ENCODE measurements at places on chromosomes 2 and 18.

DNA sequence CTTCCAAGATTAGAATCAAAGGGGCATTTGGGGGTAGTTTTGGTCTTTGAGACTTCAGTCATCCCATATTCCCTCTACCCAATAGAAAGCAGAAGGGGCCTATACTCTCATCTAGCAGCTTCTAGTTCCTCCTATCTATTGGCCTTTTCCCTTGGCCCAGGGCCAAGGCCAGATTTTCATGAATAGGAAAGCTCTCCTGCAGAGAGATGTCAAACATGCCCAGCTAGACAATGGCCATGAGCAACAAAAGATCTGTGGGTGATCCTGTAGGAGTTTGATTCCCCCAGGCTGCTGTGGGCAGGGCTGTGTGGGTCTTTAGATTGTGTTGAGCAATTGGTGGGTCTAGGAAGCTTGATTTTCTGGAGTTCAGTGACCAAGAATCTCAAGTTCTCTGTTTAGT lies 2.9 kb upstream of the ADCYAP1 start:
- H3K27ac ChIP-seq = no peak overlapping the region
- H3K27me3 ChIP-seq = peaks cover 7% of the 10 kb centered on the region
- no peak for DNase-seq

GRCh38 chr2:120204022-120204405 lies 19.2 kb downstream of the TMEM185B start:
- H3K27me3 ChIP-seq = no peaks in the 10 kb centered on the region
- no peaks in the 10 kb centered on the region for H3K36me3 ChIP-seq
- H3K4me1 ChIP-seq = no peaks in the 10 kb centered on the region
- DNase-seq = no peak
- no peak overlapping the region for H3K27ac ChIP-seq

DNA sequence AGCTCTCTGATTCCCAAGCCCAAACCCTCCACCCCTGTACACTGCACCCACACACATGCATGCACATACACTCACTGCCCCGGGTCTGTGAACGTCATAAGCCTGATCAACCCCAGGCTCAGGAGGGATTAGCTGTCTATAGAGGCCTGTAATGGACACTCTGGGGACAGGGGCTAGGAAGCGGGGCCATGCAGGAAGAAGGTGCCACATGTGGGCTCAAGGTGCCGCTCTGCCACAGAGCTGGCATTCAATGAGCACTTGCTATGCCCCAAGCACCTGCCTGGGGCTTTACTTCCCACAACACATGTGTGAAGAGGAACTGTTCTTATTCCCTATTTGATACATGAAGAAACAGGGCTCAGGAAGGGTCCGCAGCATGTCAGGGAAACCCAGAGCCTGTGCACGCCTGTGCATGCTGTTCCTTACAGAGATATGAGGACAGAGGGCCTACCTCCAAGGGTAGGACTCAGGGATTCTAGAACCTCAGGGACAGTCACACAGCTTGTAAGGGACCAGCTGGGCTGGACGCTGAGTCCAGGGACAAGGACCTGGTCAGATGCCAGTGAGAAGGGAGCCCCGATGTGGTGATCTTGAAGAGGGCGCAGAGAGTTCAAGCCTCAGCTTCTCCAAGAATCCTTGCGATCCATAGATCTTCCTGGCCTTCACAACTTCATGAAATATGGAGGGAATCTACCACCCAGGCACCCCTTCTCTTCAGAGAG lies 5.0 kb downstream of the BIN1 start:
- no peak overlapping the region for H3K27ac ChIP-seq
- H3K4me1 ChIP-seq = peaks cover 8% of the 10 kb centered on the region
- no peaks in the 10 kb centered on the region for H3K27me3 ChIP-seq
- no peaks in the 10 kb centered on the region for H3K36me3 ChIP-seq
- no peak overlapping the region for H3K4me3 ChIP-seq

DNA sequence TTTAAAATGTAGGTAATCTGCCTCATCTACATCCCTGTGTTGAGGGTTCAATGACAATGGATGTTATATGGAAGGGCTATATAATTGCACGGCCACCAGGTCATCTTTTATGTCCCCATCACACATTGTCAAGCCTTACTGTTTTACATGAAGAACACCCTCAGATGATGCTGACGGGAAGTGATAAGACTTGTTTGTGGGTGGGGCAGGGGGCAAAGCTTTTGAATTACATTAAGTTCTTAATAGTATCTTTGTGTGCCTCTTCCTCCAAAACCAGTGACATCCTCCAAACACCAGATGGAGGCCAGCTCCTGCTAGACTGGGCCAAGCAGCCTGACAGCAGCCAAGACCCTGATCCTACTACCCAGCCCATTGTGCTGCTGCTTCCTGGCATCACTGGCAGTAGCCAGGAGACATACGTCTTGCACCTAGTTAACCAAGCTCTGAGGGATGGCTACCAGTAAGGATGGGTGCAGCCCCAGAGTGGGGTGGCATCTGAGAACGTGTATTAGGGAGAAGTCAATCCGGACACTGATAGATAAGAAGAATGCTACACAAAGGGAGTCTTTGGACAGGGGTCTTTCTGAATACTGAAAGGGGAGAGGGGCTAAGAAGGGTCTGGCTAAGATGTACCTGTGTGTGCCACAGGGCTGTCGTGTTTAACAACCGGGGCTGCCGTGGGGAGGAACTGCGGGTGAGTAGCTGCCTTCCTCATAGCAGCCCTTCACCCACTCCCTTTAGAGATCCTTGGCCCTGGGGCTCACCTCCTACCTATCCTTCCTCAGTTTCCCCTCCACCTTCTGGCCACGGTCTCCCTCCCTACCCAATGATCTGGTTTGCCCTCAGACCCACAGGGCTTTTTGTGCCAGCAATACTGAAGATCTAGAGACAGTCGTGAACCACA lies 5.3 kb downstream of the ABHD1 start:
- no peak for DNase-seq
- no peak overlapping the region for H3K4me3 ChIP-seq
- peaks cover 6% of the 10 kb centered on the region for H3K4me1 ChIP-seq
- H3K27me3 ChIP-seq = no peaks in the 10 kb centered on the region

GRCh38 chr2:207180741-207181140 lies 15.0 kb upstream of the KLF7 start:
- no peaks in the 10 kb centered on the region for H3K27me3 ChIP-seq
- H3K4me1 ChIP-seq = no peaks in the 10 kb centered on the region
- H3K36me3 ChIP-seq = no peaks in the 10 kb centered on the region
- H3K4me3 ChIP-seq = no peak overlapping the region
- H3K27ac ChIP-seq = no peak overlapping the region

DNA sequence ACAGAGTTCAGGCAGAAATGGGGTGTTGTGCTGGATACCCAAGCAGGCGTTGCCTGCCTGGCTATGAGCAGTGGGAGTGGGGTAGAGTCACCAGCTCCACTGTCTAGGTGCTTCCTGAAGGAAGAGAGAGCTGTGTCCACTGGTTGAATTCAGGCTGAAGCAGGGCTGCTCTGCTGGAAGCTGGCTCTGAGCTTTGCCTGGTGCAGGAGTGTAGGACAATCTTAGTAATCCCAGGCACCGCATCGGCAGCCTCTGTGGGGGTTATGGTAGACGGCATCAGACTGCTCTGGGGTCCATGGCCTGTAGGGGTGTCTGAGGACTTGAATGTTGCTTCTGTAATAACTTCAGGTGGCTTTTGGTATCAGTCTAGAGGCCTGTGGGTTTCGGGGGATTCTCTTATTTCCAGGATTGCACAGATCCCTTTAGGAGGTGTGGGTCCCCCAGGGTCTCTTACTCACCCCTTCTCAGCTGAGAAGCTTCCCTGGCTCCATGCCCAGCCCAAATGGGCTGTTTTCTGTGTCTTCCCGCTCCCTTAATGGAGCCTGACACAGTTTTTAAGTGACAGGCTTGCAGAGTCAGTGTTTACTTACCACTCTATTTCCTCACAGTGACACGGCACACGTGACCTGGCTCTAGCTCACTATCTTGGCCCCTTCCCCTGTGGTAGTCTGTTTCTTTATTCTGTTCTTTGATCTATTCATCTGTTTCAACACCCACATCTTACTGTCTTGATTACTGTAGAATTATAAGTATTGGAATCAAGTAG lies 644.3 kb downstream of the CBLN2 start:
- no peaks in the 10 kb centered on the region for H3K27me3 ChIP-seq
- H3K4me1 ChIP-seq = no peaks in the 10 kb centered on the region
- H3K36me3 ChIP-seq = no peaks in the 10 kb centered on the region
- H3K4me3 ChIP-seq = no peak overlapping the region
- no peak overlapping the region for H3K27ac ChIP-seq
- peak; percentile 20 for DNase-seq

- no peak overlapping the region for H3K4me3 ChIP-seq
- H3K4me1 ChIP-seq = no peaks in the 10 kb centered on the region
- no peak overlapping the region for H3K27ac ChIP-seq
Observed at GRCh38 chr2:216827073-216827720, 32.7 kb downstream of the TNP1 start.

GRCh38 chr18:30439174-30439573 lies 603.4 kb downstream of the DSC3 start:
- H3K4me1 ChIP-seq = no peaks in the 10 kb centered on the region
- H3K27me3 ChIP-seq = peaks cover 2% of the 10 kb centered on the region
- DNase-seq = no peak
- H3K4me3 ChIP-seq = no peak overlapping the region
- no peak overlapping the region for H3K27ac ChIP-seq

DNA sequence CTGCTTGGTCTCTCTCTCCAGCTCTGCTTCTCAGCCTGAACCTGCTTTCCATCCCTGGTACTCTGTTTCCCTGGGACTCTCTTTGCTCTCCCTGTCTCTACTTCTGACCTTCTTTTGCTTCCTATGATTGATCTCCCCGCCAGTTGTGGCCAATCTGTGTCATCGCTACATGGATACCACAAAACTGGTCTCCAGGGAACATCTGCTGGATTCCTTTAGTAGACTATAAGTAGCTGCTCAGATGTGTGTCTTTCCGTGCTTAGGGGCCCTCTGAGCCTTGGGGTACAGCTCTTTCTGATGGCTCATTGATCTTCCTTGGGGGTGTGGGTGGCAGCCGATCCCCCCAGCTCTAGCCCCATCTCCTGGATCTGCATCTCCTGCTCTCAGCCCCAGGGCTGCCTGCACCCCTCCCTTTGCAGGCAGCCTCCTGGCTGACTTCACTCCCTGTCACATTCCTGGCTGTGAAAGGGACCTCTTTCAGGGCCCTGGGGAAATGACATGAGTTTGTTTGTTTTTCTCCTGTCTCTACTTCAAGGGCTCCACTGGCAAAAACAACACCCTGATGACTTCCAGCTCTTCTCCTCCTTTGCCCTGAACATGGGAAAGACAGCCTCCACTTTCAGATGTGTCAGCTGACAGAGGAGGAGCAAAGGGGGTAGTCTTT lies 333.7 kb downstream of the CYP26B1 start:
- H3K27ac ChIP-seq = no peak overlapping the region
- no peaks in the 10 kb centered on the region for H3K36me3 ChIP-seq
- no peak overlapping the region for H3K4me3 ChIP-seq
- no peaks in the 10 kb centered on the region for H3K27me3 ChIP-seq
- no peak for DNase-seq
- no peaks in the 10 kb centered on the region for H3K4me1 ChIP-seq

- H3K4me1 ChIP-seq = no peaks in the 10 kb centered on the region
- H3K27ac ChIP-seq = no peak overlapping the region
- no peaks in the 10 kb centered on the region for H3K27me3 ChIP-seq
- H3K4me3 ChIP-seq = no peak overlapping the region
Observed at GRCh38 chr2:36530983-36531354, 67.0 kb downstream of the FEZ2 start.

All from pancreas (tissue), 10 donors.